ENCODE measurements at places on chromosomes 7 and 10.
A peak's percentile ranks its signal among the peaks of the same experiment; 100 is the strongest.

GRCh38 chr10:25245165-25245564, 70.4 kb downstream of the GPR158 start:
- DNase-seq, result no peak

- DNase-seq, result no peak
Measured at GRCh38 chr10:131001438-131001837, 310.1 kb downstream of the TCERG1L start.

DNA sequence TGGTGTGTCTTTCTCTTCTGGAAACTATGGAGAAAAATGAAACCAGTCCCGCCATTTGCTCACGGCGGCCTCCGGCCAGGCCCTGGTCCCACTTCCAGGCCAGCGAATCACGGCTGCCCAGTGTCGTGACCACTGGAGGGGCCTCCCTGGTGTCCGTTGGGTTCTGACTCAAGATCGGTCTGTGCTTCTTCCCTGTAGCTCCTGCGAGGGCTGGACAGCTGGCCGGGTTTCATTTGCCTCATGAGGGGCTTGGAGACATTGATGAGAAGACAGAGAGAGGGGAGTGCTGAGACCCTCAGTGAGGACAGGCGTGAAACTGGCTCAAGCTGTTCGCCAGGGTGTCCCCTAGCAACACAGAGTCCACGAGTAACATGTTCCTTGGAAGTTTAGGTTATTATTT, 108.6 kb downstream of the ADARB2 start:
- no peak for DNase-seq

GRCh38 chr7:112485766-112486165, 5.0 kb downstream of the LSMEM1 start:
- no peak for DNase-seq

DNA sequence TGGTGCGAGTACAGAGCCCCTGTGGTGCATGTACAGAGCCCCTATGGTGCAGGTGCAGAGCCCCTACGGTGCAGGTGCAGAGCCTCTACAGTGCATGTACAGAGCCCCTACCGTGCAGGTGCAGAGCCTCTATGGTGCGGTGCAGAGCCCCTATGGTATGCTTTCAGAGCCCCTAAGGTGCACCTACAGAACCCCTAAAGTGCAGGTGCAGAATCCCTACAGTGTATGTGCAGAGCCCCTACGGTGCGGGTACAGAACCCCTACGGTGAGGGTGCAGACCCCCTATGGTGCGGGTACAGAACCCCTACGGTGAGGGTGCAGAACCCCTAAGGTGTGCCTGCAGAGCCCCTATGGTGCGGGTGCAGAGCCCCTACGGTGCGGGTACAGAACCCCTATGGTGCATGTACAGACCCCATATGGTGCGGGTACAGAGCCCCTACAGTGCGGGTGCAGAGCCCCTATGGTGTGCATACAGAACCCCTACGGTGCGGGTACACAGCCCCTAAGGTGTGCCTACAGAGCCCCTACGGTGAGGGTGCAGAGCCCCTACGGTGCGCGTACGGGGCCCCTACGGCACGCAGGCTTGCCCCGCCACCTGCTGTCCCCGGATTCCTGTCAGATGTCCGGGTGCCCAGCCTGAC, 53.5 kb downstream of the MGMT start:
- DNase-seq, result no peak

GRCh38 chr7:98221611-98222532, 10.6 kb downstream of the BHLHA15 start:
- DNase-seq, result no peak

GRCh38 chr10:102869258-102870198, at the start of gene AS3MT:
TSS of gene AS3MT (plus strand) at chr10:102869470. CDS start at chr10:102869593, 123 bp downstream.
- peak; percentile 72 for DNase-seq

- DNase-seq, result peak; percentile 68
Measured at GRCh38 chr10:101066896-101067355, 5.1 kb downstream of the KAZALD1 start.

GRCh38 chr10:30833628-30833970, 198.1 kb downstream of the ZNF438 start:
- no peak for DNase-seq

GRCh38 chr7:1325646-1326510, 93.2 kb downstream of the UNCX start:
- no peak for DNase-seq

DNA sequence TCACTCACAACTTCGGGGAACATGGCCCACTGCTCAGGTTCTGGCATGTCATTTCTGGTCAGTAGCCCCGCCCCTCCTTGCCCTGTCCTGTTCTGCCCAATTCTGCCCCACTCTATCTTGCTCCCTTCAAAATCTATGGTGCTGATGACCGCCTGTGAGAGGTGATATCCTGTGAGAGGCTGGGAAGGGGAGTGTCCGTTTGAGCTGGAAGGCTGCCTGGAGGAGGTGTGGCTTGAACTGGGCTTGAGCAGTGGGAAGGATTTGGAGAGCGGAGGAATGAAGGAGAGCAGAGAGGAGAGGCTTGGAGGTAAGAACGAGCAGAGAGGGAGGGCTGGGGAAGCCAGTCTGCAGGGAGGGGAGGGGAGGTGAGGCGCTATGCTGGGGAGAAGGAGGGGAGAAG, 145.3 kb downstream of the RPS24 start:
- peak; percentile 52 for DNase-seq

GRCh38 chr10:100025576-100025975, 15.8 kb upstream of the DNMBP start:
- DNase-seq, result peak; percentile 69

DNA sequence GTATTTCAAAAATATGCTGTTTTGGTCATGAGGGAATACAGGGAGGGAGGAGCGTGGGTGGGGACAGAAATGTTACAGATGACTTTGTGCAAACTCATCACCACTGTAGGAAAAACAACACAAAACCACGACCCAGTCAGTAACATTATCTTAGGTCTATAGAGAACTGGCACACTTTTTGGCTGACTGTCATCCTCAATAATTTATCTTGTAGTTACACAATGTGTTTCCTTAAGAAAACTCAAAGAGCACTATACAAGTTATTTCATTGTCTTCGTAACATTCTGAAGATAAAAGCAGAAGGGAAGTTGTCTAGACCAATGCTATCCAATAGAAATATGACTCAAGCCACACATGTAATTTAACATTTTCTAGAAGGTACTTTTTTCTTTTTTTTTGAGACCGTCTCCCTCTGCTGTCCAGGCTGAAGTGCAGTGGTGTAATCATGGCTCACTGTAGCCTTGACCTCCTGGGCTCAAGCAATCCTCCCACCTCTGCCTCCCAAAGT, 16.9 kb upstream of the CDK14 start:
- no peak for DNase-seq
